Fibroblast of skin of left quadriceps (primary cell): ENCODE measurements at places on chromosomes 6 and 20.

DNA sequence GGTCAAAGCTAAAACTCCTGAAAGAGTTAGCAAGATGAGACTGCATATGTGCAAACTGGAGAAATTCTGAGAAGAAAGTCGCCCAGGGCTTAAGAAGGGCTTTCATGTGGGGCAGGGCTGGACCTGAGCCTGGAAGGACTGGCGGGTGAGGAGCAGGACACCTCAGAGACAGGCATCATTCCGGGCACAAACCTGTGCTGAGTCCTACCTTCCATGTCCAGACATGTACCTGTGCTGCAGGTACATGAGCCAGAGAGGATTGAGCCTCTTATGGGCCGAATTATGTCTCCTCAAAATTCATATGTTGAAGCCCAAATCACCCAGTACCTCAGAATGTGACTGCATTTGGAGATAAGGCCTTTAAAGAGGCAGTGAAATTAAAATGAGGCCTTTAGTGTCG lies 171.0 kb downstream of the QRSL1 start:
- no peak for DNase-seq

DNA sequence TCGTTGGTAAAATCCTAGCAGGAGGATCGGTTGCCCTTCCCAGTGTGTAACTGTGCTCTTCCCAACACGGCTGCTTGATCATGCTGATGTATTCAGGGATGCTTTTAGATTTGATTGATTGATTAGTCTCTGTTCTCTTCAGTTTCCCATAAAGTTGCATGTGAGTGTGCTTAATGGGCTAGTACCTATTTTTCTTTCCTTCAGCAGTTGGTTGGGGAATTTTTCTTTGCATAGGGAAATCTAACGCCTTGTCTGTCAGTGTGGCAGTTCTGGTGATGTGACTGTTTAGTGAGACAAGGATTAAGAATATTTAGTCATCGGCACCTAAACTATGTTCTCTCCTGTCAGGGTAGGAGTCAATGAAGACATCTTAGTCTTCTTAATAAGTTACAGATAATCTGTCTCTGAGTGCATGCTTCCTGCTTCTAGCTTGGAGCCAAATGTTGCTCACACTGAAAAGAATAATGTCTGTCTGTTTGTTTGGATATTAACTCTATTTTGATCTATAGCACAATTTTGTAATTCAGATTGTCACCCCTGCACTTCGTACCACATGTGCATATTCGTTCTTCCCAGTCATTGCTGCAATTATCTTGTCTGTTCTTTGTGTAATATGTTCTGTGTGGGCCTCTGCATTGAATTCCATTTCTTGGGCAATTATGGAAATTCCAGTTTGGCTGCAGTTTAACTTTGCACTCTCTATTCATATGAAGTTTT lies 169.9 kb downstream of the EDN1 start:
- DNase-seq: peak; percentile 54

DNA sequence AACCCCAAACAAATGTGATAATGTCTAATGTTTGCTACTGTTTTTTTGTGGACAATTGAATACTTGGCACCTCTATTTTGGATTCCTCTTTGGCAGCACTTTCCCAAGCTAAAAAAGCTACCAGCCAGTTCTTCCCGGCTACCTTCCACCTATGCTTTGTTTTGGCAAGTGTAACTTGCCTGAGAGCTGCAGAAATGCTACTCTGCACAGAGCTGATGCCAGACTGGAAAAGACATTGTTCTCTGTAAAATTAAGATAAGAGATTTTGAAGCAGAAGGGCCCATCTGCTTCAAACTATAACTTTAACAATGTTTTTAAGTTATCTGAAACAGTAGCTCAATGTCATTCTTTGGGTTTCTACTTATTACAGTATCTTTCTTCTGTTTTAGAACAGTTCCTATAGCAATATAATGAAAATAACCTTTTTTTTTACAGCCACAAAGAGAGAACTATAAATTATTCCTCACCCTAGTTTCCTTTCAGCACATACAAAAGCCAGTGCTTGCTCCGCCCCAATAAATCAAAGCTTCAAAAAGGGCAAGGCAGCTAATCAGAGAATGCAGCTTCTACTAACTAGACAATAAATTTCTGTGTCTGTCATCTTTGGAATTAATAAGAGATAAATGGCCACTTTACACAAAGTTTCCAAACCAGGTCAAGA lies 183.1 kb downstream of the UBE3D start:
- no peak for DNase-seq

- DNase-seq: no peak
These were observed 514.1 kb downstream of the GRIK2 start for GRCh38 chr6:101907356-101908217.

GRCh38 chr20:46022411-46023147 lies 6.4 kb upstream of the SLC12A5 start:
- no peak for DNase-seq

GRCh38 chr6:17470202-17470937 lies 77.0 kb downstream of the CAP2 start:
- DNase-seq: no peak

- peak; percentile 80 for DNase-seq
These were observed 126.0 kb upstream of the ADGRF1 start for GRCh38 chr6:47168180-47168579.

GRCh38 chr20:58690396-58691135 lies 2.0 kb upstream of the NPEPL1 start:
- no peak for DNase-seq

DNA sequence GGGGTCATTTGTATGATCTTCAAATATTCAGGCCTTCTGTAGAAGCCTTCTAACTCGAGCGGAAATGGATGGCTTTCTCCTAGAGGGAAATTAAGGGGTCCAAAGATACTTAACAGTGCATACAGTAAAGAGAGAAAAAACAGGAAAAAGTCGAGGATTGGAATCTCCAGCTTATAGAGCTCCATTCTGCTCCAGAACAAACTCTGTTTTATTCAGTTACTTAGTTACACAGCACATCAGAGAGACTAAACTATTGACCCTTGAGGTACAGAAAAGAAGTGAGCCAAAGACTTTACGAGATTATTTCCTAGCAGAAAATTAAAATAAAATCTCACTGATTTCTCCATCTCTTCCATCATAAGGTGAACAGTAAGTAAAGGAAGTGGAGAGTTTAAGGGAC lies 43.8 kb upstream of the DSE start:
- DNase-seq: no peak

DNA sequence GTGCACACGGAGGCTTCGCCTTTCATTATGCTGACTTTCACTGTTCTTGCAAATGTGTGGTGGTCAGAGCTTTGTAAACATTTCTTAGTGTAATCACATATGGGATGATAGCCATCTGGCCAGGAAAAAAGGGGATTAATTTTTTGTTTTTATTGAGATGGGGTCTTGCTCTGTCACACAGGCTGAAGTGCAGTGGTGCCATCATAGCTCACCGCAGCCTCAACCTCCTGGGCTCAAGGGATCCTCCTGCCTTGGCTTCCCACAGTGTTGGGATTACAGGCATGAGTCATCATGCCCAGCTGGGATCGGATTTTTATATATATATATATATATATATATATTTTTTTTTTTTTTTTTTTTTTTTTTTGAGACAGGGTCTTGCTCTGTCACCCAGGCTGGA lies 11.0 kb upstream of the TIAM2 start:
- DNase-seq: no peak

GRCh38 chr20:3697588-3698305 lies 14.7 kb downstream of the SIGLEC1 start:
- no peak for DNase-seq

DNA sequence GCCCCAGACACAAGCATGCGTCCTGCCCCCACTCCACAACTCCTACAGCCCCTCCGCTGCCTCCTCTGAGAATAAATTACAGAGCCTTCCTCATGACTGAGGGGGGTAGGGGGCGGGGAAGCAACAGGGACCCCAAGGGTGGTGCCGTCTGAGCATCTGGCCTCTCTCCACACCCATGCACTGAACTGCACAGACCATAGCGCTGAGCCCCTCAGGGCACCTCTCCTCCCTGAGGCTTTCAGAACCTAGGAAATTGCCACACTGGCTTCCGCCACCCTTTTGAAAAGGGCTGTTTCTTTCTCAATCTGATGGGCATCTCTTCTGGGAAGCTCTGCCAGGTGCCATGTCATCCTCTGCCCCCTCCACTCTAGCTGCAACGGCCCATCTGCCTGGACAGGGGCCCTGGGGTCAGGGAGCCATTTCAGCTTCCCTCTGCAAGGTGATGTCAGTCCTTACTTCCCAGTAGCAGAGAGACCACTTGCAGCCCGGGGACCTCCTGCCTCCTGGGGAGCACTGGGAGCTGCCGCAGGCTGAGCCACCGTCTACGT lies 2.5 kb downstream of the CST7 start:
- no peak for DNase-seq

- no peak for DNase-seq
These were observed 400.8 kb upstream of the HSF2 start for GRCh38 chr6:121998631-121999030.

GRCh38 chr20:38434770-38435554 lies at the start of gene SNHG17:
TSS of gene SNHG17 (minus strand) at chr20:38435328.
- peak; percentile 85 for DNase-seq
